ENCODE measurements at places on chromosomes 5 and 9. TPM values are rescaled to one million over a fixed set of nuclear protein-coding genes. Genes with fewer than 3 reads are reported as not detected.

DNA sequence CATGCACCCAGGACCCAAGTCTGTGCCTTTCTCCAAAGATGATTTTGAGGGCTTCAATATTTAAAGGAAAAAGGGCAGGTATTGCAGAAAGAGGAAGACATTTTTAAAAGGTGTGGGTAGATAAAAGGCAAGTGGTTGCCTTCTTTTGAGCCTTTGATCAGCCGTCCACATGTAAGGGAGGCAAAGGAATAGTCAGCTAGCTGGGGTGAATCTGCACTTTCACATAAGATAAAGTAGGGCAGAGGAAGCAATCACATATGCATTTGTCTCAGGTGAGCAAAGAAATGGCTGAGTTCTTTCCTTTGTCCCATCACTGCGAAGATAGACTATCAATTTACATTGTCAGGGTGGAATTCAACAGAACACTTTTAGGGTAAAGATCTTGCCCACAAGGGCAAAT lies 19.9 kb downstream of the MGAT1 start:
- DNase-seq = no peak
- H3K4me3 ChIP-seq = no peak overlapping the region
- H3K4me1 ChIP-seq = no peaks in the 10 kb centered on the region

GRCh38 chr9:97710356-97711222 lies 13.4 kb upstream of the XPA start:
- H3K27ac ChIP-seq = no peak overlapping the region
- peaks cover 25% of the 10 kb centered on the region for H3K4me1 ChIP-seq
- H3K27me3 ChIP-seq = peaks cover 4% of the 10 kb centered on the region
- no peaks in the 10 kb centered on the region for H3K36me3 ChIP-seq

DNA sequence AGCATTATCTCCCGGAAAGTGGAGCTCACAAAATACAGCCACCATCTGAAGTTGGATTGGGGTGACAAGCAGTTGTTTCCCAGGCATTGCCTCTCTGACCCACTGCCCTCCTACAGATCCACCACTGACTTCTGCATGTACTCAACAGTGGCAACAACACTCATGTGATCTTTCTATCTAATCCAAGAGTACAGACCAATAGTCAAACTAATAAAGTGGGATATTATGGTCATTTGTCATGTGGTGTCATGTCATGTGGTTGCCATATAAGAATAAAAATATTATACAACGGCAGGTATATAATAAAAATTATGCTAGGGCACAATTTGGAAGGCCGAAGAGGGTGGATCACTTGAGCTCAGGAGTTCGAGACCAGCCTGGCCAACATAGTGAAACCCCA lies 33.0 kb upstream of the SNAPC3 start:
- DNase-seq = no peak
- H3K36me3 ChIP-seq = no peaks in the 10 kb centered on the region
- H3K4me1 ChIP-seq = no peaks in the 10 kb centered on the region
- no peak overlapping the region for H3K27ac ChIP-seq

The TRIM7 gene
- total RNA-seq = 2.3 TPM

GRCh38 chr5:138180183-138180782 lies 1.4 kb downstream of the KIF20A start:
- no peak overlapping the region for H3K27ac ChIP-seq
- no peaks in the 10 kb centered on the region for H3K27me3 ChIP-seq
- H3K36me3 ChIP-seq = peaks cover 1% of the 10 kb centered on the region
- peaks cover 13% of the 10 kb centered on the region for H3K4me1 ChIP-seq
- no peak overlapping the region for H3K4me3 ChIP-seq

DNA sequence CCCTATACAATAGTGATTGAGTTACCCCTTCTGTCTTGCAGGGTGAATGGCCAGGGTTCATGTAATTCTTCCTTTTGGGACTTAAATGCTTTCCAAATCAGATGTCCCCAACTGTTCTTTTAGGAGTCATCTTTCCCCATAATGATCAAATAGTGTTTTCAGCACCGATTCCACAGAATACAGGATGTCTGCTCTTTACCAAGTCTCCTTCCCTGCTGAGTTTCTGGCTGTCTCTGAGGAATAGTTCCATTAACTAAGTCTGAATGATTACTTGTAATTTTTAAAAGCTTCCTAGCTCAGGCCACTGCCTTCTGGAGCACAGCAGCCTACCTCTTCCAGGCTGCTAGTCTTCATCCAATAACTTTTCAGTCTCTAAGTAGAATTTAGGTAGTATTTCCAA lies 630.7 kb upstream of the ZNF608 start:
- H3K27ac ChIP-seq = no peak overlapping the region
- no peak for DNase-seq
- no peaks in the 10 kb centered on the region for H3K4me1 ChIP-seq
- no peak overlapping the region for H3K4me3 ChIP-seq

The DYNC2I2 gene
- total RNA-seq = 68.6 TPM

DNA sequence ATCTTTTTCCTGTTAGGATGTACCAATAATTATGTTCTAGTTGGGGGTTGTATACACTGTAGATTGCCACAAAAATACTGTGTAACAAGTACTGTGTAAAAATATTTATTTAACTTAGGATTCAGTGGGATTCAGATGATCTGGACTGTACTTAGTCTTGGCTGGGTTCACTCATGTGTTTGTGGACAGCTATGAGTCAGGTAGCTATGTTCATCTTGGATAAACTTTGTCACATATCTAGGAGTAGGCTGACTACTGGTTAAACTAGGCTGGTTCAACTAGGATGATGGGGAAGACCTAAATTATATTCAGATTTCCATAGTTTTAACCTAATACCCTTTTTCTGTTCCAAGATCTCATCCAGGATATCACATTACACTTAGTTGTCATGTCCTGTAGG lies 32.1 kb upstream of the TNFSF15 start:
- H3K27me3 ChIP-seq = no peaks in the 10 kb centered on the region
- no peak overlapping the region for H3K4me3 ChIP-seq
- H3K27ac ChIP-seq = no peak overlapping the region
- no peaks in the 10 kb centered on the region for H3K36me3 ChIP-seq
- no peaks in the 10 kb centered on the region for H3K4me1 ChIP-seq

DNA sequence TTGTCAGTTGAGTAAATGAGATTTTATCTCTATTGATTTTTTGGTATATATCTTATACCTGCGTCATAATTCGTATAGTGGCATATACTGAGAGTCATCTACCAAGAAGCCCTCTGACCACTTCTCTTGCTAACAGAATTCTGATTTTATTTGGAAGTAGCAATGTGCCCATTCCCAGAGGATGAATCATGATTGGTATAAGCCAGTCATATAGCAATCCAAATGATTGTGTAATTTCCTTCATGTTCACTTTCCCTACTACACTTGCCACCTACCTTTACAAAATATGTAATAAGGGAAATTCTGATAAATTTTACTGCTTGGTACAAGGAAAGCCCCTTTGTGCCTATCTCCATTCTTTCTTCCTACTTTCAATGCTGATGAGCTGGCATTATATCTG lies 16.1 kb upstream of the ZNF462 start:
- no peaks in the 10 kb centered on the region for H3K36me3 ChIP-seq
- no peak overlapping the region for H3K27ac ChIP-seq
- no peak for DNase-seq
- H3K27me3 ChIP-seq = no peaks in the 10 kb centered on the region
- H3K4me1 ChIP-seq = no peaks in the 10 kb centered on the region

DNA sequence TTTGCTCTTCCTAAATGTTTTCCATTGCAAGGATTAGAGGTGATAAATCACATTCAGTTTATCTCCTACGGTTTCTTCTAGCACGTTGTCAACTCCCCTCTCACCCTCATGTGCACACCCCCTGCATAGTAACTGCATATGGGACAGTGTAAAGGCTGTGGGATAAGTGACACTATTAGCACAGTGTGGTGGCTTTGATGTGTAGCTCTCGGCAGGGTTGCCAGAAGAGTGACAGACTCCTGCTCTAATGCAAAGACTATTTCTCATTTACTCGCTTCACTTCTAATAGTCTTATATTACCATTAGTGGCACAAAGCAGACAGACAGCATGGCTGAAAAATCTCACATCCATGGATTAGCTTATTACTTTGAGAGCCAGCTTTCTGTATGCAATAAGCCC lies 454.6 kb downstream of the CETN3 start:
- DNase-seq = no peak
- H3K27me3 ChIP-seq = no peaks in the 10 kb centered on the region
- H3K4me3 ChIP-seq = no peak overlapping the region

GRCh38 chr9:35603506-35603985 lies 1.5 kb upstream of the TESK1 start:
- no peak for DNase-seq
- H3K27ac ChIP-seq = peak overlapping the region; percentile 33
- H3K4me1 ChIP-seq = peaks cover 21% of the 10 kb centered on the region

The CKMT2 gene
- total RNA-seq = not detected

The SPATA6L gene
- 0.96 TPM for total RNA-seq

DNA sequence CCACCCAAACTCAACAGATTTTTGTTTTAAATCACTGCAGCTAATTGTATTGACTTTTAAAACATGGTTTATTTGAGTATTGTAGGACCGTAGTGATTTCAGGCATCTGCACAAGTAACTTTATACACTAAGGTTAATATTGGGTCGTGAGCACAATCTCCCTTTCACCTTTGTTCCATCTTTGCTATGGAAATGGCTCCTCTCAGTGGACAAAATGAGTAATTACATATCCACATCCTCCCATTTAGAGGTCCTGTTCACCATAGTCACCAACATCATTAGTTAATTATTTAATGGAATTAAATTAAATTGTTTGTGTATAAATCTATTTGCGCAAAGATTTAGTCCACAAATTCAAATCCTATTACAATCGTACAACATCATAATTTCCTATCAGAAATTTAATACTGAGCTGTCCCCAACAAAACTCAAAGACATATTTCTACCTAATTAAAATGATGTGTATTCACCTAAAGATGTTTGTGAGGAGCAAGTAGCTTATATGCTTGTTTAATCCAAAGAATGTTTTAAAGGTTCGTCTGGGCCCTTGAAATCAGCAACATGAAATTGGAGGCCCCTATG lies 173.0 kb upstream of the DAPK1 start:
- H3K36me3 ChIP-seq = no peaks in the 10 kb centered on the region
- DNase-seq = no peak
- H3K4me3 ChIP-seq = no peak overlapping the region
- no peak overlapping the region for H3K27ac ChIP-seq
- H3K27me3 ChIP-seq = no peaks in the 10 kb centered on the region

The IRX2 gene
- total RNA-seq = not detected

DNA sequence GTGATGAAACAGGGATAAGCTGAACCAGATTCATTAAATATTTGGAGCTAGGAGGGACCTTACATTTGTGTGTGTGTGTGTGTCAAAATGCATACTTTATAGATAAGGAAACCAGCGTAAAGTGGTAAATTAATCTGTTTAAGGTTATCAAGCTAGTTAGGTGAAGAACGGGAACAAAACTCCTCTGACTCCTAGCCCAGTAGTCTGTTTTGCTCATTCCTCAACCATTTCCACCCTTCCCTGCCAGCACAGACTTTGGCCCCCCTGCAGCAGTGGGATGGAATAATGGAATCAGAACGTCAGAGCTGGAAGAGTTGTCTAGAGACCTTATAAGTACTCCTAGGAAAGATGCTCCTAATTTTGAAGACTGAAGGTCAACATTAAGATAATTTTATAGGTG lies 6.5 kb downstream of the AGXT2 start:
- H3K4me1 ChIP-seq = no peaks in the 10 kb centered on the region
- no peaks in the 10 kb centered on the region for H3K36me3 ChIP-seq
- H3K27me3 ChIP-seq = no peaks in the 10 kb centered on the region
- no peak overlapping the region for H3K27ac ChIP-seq
- no peak for DNase-seq

The ESM1 gene
- total RNA-seq = 0.37 TPM

DNA sequence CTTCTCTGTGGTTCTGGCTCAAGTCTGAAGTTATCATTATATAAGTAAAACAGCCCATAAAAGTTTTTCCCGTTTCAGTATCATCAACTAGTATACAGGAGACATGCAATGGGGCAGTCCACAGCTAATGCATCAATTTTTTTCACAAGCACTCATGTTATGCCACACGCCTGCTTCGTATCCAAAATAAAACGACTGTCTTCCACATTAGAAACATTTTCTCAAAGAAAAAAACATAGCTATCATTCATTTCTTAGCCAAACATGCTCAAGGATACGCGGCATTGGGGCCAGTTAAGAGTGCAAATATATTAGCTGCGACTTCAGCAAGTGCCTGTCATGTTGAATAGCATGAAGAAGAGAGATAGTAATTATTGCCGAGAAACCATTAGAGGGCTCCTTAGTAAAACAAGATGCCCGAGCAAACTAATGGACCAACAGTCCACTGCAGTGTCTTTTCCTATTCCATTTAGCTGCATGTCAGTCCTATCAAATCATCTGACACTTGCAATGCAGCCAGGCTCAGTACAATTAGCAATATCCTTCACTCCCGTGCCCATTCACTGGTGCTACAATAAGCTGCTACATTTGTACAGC lies 68.5 kb downstream of the BNC2 start:
- no peak for DNase-seq
- no peaks in the 10 kb centered on the region for H3K27me3 ChIP-seq
- no peak overlapping the region for H3K4me3 ChIP-seq
- H3K4me1 ChIP-seq = no peaks in the 10 kb centered on the region
- no peaks in the 10 kb centered on the region for H3K36me3 ChIP-seq

DNA sequence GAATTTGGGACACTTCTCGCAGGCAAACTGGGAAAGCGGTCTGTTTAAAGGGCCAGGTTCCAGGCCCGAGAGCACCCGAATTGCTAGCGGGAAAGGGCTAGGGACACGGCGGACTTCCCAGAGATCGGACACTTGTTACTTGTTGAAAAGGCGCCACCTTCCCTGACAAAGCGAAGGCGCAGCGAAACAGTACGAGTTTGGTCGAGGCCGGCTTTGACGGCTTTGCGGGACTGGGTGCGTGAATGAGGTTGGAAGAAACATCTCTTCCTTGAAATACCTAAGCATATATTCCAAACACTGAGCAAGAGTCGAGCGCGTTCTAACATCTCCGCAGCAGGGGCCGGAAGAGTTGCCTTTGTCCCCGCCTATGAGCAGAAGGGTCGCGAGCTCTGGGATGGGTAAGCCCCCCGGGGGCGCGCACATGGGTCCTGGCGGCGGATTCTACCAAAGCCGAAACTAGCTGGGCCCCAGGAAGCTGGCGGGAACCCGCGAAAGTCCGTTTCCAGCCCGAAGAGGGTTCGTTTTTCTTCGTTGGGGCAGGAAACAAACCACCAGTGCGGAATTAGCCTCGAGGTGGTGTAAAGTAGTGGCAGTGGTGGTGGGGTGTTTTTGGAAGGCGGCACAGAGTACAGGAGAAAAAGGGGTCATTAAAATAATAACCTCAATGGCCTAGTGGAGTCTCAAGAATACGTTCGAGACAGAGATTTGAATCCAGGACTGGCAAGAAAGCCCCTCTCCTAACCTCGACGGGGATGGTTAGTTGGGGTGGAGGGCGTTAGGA lies 1.5 kb downstream of the GDNF start:
- H3K27me3 ChIP-seq = peaks cover 36% of the 10 kb centered on the region
- H3K36me3 ChIP-seq = no peaks in the 10 kb centered on the region
- H3K4me1 ChIP-seq = peaks cover 8% of the 10 kb centered on the region

The PCDHB2 gene
- total RNA-seq = not detected

GRCh38 chr5:96968614-96969013 lies 32.7 kb downstream of the LNPEP start:
- DNase-seq = no peak
- H3K27ac ChIP-seq = no peak overlapping the region
- peaks cover 85% of the 10 kb centered on the region for H3K4me1 ChIP-seq
- no peak overlapping the region for H3K4me3 ChIP-seq
- no peaks in the 10 kb centered on the region for H3K27me3 ChIP-seq
